Tibial nerve (tissue), 4 donors: ENCODE measurements at places on chromosomes 12 and 14. TPM values are rescaled to one million over a fixed set of nuclear protein-coding genes. Genes with fewer than 3 reads are reported as not detected.
A peak's percentile ranks its signal among the peaks of the same experiment; 100 is the strongest.

- H3K4me1 ChIP-seq = no peaks in the 10 kb centered on the region
- peaks cover 63% of the 10 kb centered on the region for H3K27me3 ChIP-seq
- H3K27ac ChIP-seq = no peak overlapping the region
- no peak for DNase-seq
- no peak overlapping the region for H3K4me3 ChIP-seq
- no peaks in the 10 kb centered on the region for H3K36me3 ChIP-seq
Measured at GRCh38 chr12:132170094-132170636, 25.9 kb downstream of the NOC4L start.

- DNase-seq = no peak
- H3K4me1 ChIP-seq = no peaks in the 10 kb centered on the region
- H3K27ac ChIP-seq = no peak overlapping the region
- H3K36me3 ChIP-seq = no peaks in the 10 kb centered on the region
- no peak overlapping the region for H3K4me3 ChIP-seq
Measured at GRCh38 chr12:91441993-91442952, 259.7 kb upstream of the DCN start.

GRCh38 chr12:127162902-127163301, 1104.1 kb upstream of the TMEM132C start:
- H3K4me3 ChIP-seq = no peak overlapping the region
- H3K4me1 ChIP-seq = no peaks in the 10 kb centered on the region
- H3K36me3 ChIP-seq = no peaks in the 10 kb centered on the region
- no peak overlapping the region for H3K27ac ChIP-seq
- DNase-seq = no peak
- no peaks in the 10 kb centered on the region for H3K27me3 ChIP-seq

DNA sequence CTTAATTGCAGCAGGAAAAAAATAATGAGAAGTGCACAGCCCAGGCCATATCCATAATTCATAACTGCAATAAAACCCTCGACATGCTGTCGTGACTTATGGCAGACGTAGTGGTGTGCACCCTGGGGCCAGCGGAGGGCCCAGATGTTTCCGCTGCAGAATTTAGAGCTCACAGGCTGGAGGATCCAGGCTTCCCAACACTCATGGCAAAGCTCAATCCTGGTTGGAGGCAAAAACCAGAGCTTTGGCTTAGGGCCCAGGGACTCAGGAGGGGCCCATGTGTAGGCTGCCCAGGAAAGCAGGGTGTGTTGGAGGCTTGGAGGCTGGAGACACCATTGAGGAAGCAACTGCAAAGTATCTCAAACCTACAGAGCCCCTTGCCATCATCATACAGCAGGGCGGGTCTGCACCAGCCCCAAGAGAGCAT, 68.7 kb downstream of the SERPINA3 start:
- no peaks in the 10 kb centered on the region for H3K27me3 ChIP-seq
- DNase-seq = peak; percentile 7
- peaks cover 9% of the 10 kb centered on the region for H3K4me1 ChIP-seq
- H3K4me3 ChIP-seq = no peak overlapping the region
- no peak overlapping the region for H3K27ac ChIP-seq

DNA sequence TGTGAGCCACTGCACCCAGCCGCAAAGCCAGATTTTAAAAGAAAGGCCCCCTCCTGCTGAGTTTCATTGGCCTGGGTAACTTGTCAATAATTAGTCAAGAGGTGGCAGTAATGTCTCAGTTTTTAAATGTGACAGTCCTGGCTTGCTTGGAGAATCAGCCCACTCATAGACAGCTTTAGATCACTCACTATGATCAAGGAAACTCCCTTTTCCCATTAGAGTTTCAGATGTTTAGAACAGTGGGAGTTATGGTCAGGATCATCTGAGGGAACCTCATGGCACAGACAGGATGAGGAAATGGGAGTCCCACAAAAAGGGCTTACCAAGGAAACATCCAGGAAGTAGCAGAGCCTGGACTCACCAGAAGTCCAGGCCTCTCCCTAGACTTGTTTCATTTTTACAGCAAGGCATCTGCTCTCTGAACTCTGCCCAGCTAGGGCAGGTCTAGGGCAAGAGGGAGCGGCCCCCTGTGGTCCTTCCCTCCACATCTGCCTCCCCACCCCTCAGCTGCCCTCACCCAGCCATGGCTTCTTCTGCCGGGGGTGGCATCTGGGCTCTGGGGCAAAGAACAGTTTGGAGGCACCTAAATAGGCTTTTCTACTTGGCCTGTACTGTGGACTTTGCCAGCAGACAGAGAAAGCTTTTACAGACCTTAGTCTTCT, 11.2 kb downstream of the BCL2L14 start:
- no peaks in the 10 kb centered on the region for H3K27me3 ChIP-seq
- no peak for DNase-seq
- no peaks in the 10 kb centered on the region for H3K36me3 ChIP-seq
- no peaks in the 10 kb centered on the region for H3K4me1 ChIP-seq

DNA sequence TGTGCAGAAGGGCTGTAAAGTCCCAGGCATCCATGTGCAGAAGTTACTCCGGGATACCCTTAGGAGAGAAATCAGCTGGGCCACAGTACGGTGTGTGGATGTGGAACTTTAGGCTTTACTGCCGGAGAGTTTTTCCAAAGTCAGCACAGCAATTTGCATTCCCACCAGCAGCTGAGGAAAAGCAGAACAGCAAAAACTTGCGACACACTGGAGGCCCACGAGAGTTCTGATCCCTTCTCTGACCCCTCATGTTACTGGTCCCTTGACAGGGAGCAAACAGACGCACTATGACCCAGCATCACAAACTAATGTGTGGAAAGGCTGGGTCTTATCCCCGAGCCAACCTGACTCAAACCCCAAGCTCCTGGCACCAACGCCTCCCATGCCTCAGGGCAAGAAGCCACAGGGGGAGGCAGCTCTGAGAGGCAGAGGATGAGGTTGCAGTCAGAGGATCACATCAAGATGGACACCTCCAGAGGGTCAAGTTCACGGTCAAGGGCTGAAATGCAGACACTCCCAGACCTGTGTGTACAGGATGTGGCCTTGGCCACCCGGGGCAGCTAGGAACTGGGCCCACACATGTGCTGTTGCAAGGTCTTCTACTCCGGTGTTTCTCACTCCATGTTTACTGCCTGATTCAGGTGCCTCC, 38.6 kb downstream of the CCDC88C start:
- no peaks in the 10 kb centered on the region for H3K27me3 ChIP-seq
- H3K27ac ChIP-seq = no peak overlapping the region
- H3K4me1 ChIP-seq = no peaks in the 10 kb centered on the region
- H3K36me3 ChIP-seq = no peaks in the 10 kb centered on the region

DNA sequence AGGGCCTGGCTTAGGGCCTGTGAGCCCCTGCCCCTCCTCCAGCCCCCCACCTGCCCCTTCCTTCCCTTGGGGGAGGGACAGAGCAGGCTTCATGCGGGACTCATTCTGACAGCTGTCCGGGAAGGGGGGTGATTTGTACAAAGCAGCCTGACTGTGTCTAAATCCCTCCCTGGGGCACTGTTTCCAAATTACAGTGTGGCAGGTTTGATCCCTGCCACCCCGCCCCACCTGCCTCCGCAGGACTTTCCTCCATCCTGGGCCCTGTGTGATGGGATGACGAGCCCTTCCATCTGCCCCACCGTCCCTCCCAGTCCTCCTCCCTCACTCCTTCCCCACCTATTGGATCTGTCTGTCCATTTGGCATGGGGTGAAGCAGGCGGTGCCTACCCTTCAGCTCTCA, 363.9 kb downstream of the BCL11B start:
- no peak for DNase-seq
- H3K36me3 ChIP-seq = no peaks in the 10 kb centered on the region
- no peak overlapping the region for H3K4me3 ChIP-seq
- peaks cover 11% of the 10 kb centered on the region for H3K4me1 ChIP-seq
- no peak overlapping the region for H3K27ac ChIP-seq
- no peaks in the 10 kb centered on the region for H3K27me3 ChIP-seq

GRCh38 chr14:82067221-82067875, 533.7 kb upstream of the SEL1L start:
- H3K27ac ChIP-seq = no peak overlapping the region
- no peak for DNase-seq
- H3K4me3 ChIP-seq = no peak overlapping the region
- H3K36me3 ChIP-seq = no peaks in the 10 kb centered on the region
- no peaks in the 10 kb centered on the region for H3K4me1 ChIP-seq

Gene CLBA1
- total RNA-seq = 10.1 TPM
